Activated CD8-positive, alpha-beta T cell treated with anti-CD3 and anti-CD28 coated beads for 36 hours (primary cell): ENCODE measurements at places on chromosomes 6 and 20.

GRCh38 chr20:59055302-59055701 lies 12.7 kb upstream of the PRELID3B start:
- peak; percentile 43 for DNase-seq

DNA sequence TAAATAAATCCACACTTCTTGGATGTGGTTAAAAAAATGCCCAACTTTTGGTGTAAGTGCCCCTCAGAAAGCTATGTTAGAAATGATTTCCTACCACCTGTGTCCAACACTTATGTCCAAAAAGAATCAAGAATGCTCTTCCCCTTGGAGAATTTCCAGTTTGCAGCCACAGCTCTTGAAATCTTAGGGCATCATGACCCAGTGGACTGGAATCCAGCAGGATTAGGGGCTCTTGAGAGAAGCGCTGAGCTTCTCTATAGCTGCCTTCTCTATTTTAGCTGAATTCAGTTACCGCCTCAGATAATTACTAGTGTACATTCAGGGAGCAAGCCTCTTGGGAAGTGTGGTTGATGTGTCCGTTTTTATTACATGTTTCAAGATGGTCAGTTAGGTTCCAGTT lies 2.5 kb downstream of the PHACTR1 start:
- no peak for DNase-seq

DNA sequence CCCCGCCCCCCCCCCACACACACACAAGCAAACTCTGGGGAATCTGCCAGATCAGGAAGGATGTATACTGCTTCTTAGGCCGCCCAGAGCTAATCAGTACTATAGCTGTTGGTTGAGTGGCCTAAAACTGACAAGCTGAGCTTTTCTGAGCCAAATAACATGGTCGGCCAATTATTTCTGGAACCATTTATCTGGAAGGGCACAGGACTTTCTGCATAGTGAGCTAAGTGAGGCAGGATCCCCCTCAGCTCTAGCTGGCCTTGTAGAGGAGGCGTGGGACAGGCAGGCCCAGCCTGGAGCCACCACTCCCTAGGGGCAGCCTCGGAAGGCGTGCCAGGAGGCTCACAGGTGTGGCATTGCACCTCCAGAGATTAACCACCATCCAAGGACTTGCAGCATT lies 200.1 kb downstream of the TMEM242 start:
- DNase-seq: no peak

DNA sequence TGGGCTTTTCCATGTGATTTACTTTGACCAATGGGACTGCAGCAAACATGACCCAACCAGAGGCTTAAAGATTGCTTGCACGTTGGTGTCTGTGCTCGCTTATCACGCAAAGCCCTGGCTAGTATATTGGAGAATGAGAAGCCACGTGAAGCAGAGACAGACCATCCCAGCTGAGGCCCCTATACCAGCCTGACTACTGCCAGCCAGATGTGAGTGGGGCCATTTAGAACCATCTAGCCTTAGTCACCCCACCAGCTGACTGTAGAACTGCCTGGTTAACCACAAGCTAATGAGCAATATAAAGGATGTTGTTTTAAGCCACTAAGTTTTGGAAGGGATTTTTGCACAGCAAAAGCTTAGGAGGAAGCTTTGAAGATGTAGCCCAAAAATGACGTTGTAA lies 74.5 kb downstream of the MACROD2 start:
- no peak for DNase-seq
